Activated T-cell treated with anti-CD3 and anti-CD28 coated beads, Interleukin-2, amount 50 U/mL, for 48 hours (primary cell): ENCODE measurements at places on chromosomes 11 and 22.

DNA sequence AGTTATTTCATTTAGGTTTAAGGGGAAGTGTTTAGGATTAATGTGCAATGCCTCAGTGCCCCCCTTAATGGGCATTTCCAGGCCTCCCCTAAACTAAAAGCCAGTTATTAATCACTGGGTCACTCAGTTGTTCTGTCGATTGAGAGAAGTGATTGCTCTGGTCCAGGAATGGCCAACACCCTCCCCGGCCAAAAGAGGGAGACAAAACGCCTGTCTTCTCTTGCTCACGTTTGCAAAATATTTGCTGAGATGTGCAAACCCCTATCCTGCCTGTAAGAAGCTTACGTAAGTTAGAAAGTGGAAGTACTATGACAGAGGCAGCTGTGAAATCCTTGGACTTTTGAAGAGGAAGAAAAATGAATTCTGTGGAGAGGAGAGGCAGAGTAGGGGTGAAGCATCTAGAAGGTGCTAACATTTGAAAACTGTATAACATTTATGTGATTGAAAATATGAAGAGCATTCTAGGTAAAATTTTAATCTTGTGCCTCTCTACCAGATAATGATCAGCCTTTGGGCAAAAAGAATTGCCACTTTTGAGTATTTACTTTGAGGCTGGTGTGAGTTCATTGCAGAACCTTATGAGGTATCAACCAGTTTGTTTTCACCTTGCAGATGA, 37.7 kb downstream of the NTM start:
- DNase-seq: no peak

DNA sequence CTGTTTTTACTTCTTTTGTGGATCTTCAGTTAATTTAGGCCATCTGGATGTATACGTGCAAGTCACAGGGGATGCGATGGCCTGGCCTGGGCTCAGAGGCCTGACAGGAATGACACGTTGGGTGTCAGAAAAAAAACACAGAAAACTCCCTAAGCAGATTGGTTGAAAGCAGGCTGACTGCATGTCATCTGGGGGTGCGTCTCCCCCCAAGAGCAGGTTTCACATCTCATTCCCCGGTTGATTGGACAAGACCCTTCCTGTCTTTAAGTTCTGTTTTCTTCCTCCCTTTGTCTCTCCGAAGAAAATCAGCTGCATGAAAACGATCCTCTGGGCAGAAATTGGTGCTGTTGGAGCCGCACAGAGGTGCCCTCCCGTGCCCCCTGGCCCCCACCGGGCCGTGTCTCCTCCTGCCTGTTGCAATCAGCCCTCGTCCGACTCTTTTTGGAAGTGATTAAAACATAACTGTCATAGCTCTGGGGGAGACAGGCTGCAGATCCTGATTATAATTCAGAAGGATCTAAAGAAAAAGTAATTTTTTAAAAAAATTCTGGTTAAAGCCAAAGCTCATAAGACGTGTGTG, 71.8 kb upstream of the PARVG start:
- DNase-seq: no peak

DNA sequence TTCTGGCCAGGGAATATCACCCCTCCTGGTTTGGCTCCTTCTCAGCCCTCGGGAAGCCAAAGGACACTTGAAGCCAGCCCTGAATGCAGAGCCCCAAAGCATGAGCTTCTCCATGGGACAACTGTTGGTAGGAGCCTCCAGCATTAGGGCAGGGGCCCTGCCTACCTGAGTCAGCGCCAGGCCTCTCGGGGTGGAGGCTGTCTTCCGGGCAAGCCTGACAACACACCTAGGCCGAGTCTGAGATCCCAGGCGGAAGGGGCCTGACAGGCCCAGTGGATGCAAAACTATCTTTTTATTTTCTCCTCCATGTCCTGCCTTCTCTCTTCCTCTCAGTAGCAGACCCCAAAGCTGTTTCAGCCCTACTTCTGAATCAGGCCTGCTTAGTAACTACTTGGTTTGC, 27.6 kb downstream of the RCOR2 start:
- no peak for DNase-seq

DNA sequence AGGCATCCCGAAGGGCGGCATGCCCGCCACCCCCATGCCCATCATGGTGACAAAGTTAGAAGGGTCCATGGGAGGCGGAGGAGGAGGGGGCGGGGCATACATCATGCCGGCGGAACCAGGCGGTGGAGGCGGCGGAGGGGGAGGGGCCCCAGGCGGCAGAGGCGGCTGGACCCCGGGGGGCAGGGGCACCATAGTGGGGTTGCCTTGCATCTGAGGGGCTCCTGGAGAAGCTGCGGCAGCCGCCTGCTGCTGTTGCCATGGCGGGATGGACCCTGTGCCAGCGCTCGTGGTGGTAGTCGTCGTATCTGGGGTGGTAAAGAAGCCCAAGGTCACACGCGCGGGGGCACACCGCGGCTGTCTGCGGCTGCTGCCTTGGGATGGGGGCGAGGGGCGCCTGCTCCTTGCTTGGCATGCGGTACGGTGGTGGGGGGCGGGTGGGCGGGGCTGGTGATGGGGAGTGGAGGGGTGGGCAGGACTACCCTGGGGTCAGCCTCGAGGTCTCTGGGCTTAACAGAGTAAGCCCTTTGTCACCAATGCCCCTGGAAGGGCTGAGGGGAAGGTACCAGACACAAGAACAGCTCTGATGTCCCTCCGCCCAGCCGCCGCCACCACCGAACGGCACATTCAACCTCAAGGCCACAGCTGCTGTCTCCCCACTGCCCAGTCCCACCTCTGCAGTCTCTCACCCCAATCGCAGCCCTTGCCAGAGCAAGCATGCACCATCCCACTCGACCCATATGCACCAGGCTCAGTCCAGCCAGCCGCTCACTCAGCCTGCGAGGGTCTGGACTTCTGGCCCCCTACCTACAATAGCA, 6.3 kb upstream of the PYGM start:
- DNase-seq: no peak

DNA sequence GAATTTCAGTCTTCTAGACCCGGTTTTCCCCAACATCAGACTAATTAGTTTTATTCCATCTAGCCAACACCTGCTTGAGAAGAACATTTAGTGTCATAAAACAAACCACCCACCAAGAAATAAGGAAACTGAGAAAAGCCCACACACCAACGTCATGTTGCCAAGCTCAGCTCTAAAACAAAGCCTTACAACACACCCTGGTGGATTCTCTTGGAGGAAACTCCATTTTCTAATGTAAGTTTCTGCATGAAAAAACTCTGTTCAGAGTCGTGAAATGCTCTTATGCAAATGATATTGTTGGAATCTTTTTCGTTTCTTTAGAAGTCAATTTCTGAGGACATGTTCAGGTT, 105.0 kb upstream of the RAG2 start:
- no peak for DNase-seq

DNA sequence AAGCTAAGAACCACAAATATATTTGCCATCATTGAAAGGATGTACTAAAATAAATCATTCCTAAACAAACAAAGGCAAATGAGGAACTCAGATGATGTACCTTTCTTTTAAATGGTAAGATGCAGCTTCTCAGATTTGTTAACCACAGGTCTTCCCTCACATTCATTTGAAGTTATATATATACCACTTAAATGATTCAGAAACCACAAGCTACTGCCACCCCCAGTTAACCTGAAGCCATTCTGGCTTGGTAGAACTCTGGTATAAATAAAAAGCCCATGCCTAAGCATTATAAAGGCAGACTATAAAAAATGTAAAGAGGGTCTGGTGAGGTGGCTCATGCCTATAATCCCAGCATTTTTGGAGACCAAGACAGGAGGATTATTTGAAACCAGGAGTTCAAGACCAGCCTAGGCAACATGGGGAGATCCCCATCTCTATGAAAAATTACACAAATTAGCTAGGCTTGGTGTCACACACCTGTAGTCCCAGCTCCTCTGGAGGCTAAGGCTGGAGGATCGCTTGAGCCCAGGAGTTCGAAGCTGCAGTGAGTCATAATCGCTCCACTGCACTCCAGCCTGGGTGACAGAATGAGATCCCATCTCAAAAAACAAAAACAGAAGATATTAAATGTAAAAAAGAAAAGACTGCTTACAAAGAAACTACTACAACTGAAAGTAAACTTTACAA, 1185.3 kb downstream of the JRKL start:
- no peak for DNase-seq

DNA sequence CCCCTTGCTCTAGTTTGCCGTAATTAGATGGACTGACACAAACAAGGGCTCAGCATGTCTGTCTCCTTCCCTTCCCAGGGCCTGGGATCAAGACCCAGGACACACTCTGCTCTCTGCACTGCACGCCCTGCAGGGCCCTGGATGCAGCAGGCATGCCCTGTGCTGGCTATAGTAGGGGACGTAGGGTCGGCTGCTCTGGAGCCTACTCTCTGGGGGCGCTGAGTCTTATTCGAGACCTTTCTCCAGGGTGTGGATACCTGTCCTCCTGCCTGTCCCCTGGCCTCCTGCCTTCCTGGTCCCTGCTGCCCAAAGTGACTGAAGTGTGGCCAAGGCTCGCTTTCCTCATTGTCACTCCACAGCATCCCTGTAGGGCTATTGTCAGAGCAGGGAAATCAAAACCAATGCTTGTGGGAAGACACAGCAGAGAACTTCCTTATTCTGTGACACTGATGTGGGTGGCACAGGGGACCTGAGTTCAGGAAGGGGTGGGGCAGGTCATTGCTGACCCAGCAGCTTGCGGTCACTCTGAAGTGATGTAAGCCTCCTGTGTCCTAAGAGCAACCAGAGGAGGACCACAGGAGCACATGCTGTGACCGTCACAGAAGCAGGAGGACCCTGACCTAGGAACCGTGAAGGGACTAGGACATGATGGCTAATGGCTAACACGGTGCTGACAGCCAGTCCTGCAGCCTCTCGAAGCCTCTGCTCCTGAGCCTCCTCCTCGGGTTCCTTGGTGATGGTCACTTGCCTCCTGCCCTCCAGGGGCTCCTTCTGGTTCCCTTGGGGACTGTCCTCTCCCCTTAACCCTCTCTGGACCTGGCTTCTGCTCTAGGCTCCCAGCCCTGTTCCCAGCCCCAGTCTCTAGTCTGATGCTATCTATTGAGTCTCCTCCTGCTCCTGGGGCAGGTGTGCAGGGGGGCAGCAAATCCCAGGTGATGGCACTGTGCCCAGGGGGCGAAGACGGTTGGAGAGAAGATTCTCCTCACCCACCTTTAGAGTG, 10.3 kb downstream of the APOBEC3A start:
- DNase-seq: no peak

- no peak for DNase-seq
These were observed 82.0 kb downstream of the SLC1A2 start for GRCh38 chr11:35337136-35337913.

DNA sequence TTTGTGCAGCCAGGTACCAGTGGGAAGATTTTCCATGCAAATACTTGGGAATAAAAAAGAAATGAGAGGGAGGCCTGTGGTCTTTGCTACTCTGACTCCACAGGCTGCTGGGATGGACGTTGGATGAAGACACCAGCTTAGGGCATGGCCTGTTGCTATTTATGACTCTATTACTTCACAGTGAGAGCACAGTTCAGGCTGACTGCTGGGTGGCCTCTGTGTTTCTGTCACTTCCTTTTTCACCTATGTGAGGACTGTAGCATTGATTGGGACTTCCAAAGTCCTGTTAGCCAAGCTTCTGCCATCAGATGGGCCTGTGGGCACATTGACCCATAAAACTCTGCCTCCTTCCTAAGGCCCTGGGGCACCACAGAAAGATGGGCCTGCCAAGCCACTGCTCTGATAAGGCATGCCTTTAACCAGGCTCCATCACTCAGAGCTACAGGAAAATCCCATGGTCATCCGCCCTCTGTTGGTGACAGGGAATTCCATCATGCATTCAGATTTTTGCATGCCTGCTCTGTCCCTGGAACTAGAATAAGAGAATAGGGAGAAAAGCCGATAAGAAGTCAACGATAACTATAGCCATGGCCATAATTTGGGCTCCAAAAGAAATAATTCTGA, 64.6 kb downstream of the KCNJ1 start:
- no peak for DNase-seq

DNA sequence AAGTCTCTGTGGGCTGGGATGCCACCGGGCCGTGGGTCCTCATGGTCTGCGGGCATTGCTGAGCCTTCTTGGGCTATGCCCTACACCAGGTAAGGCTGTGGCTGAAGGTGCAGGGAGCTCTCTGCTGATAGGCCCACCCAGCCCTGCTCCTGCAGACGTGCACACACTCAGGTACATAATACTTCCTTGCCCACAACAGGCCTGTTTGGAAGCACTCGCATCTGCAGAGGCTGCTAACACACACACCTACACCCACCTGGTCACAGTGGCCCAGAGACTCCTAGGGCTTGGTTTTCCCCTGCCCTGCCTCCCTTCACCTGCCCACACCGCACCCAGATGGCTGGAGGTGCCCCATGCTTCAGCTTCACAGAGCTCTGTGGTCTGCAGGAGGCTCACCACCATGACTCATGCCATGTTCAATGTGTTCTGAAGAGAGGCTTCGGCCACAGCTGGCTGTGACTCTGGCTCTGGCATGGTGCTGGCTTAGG, 72.8 kb upstream of the KCNQ1OT1 start:
- peak; percentile 48 for DNase-seq

DNA sequence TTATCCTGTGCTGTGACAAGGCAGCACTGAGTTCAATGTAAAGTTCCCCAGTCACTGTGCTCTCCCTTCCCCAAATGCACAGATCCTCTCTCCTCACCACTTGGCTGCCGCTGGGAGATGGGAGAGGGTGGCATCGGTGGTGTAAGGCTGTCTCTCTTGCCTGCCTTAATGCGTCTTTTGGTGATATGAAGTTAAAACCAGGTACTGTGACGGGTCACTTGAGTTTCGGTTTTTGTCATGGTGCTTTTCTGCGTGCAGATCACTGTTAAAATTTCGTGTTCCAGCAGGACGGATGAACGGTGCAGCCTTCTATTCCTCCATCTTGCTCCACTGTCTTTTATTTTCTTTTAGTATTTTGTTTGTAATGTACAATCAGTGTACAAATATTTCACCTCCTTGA, 18.6 kb downstream of the GLB1L2 start:
- DNase-seq: no peak

DNA sequence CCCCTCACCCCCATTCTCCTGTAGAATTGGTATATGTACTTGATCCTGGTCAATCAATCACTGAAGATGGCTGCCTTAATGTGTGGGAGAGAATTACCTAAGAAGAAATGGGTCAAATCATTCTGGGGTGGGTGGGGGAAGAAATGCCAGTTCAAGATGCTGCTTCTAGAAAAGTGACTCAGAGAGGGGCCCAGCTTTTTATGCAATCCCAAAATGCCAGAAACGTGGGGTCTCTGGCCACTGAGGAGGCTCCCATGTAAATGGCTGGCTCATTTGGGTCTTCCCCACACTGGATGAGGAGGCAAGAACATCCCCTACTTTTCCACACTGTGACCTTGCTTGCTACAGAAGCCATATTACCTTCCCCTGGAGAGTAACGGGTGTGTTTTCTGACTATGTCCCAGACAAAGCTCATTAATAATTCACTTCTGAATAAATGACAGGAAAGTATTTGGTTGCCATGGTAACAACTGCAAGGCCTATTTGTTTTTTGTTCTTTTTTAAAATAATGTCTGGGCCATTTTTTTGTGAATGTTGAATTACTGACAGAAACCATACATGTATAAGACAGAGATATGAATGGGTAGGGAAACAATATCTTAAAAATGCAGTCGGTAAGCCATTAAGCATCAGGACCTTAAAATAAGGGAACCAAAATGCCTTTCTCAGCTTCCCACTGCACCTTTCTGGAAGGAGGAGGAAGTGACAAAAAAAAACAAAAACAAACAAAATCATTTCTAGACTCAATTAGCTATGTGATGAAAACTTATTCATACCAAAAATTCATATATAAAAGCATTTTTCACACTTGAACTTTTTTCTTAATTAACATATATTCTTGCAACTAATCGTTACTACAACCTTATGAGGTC, 32.0 kb downstream of the SLC1A2 start:
- no peak for DNase-seq
